ENCODE measurements at places on chromosomes 7 and 10.

- DNase-seq = peak; percentile 98
These were observed at the start of gene CDK1 for GRCh38 chr10:60778214-60778970. CDK1 (plus strand) TSS chr10:60778478; CDS start chr10:60780166, 1,688 bp downstream.

DNA sequence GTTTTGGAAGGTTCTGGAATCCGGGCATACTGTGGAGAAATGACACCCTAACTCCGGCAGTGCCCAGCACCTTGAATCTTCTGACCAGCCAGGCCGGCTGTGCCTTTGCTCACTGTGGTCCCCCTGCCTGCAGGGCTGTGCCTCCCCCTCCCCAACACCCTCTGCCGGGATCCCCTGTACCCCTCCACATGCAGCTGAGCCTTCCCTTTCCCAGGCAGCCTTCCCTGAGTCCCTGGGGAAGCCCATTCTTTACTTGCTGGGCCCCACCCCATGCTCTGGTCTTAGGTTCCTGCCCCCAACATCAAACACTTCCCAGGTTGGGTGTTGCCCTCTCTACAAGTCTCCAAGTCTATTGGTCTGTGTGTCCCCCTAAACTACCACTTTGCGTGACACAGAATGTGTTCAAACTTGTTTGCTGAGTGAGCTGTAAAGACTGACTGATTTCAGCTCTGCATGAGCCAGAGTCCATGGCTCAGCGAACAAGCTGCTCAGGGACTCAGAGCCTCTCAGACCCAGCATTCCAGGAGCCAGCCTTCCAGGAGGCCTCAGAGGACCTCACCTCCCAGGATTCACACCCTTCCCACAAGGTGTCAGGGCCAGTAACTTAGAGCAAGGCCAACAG, 31.6 kb downstream of the CALML5 start:
- no peak for DNase-seq

GRCh38 chr7:158975526-158976467, 119.4 kb downstream of the DYNC2I1 start:
- no peak for DNase-seq

DNA sequence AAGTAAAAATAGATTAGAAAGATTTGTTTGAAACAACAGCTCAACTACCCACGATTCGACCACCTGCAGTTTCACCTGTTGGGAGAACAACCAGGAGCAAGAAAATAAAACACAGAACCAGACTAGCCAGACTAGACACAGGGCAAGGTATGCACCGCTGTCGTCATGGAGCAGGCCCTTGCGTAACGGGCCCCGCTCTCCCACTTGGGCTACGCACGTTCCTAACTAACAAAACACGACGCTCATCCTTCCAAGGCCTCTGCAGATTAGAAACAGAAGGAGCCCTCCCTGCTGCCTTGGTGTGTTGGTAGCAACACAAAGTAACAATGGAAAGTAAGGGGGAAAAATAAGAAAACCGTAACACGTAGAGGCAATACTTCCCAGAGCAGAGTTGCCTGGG, 45.1 kb upstream of the ELMO1 start:
- no peak for DNase-seq

GRCh38 chr10:113865901-113866300, 11.4 kb downstream of the NHLRC2 start:
- DNase-seq = no peak

DNA sequence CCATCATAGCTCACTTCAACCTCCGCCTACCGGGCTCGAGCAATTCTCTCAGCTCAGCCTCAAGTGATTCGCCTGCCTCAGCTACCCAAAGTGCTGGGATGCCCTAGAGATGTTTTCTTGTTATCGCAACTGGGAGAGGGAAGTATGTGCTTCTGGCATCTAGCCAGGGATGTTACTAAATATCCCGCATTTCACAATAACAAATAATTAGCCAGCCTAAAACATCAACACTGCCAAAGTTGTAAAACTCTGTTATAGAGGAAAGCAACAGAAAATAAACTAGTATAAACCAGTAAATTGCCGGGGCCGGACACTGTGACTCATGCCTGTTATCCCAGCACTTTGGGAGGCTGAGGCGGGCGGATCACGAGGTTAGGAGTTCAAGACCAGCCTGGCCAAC, 7.2 kb downstream of the INA start:
- DNase-seq = no peak

- DNase-seq = no peak
These were observed 151.5 kb upstream of the PDE1C start for GRCh38 chr7:32221736-32222135.

DNA sequence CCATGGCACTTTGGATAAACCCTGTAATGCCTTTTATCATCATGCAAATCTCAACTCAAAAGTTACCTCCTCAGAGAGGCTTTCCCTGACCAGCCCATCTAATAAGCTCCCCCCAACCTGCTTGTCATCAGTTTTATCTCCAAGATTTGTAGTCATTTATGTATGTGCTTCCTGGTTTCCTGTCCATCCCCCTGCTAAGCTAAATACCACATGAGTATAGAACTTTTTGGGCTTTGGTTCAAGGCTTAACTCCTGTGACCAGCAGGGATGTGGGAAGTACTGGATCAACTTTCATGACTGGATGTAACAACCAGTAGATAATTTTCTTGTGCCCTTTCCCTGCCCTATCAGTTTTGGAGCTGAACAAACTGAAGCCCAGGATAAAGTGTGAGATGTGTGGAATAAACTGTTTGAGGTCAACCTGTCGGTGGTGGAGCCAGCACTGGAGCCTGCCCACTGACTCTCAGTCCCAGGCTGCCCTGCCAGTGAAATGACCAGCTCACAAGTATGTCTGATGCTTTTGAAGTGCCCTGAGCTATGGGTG, 148.6 kb downstream of the CYP26A1 start:
- no peak for DNase-seq

DNA sequence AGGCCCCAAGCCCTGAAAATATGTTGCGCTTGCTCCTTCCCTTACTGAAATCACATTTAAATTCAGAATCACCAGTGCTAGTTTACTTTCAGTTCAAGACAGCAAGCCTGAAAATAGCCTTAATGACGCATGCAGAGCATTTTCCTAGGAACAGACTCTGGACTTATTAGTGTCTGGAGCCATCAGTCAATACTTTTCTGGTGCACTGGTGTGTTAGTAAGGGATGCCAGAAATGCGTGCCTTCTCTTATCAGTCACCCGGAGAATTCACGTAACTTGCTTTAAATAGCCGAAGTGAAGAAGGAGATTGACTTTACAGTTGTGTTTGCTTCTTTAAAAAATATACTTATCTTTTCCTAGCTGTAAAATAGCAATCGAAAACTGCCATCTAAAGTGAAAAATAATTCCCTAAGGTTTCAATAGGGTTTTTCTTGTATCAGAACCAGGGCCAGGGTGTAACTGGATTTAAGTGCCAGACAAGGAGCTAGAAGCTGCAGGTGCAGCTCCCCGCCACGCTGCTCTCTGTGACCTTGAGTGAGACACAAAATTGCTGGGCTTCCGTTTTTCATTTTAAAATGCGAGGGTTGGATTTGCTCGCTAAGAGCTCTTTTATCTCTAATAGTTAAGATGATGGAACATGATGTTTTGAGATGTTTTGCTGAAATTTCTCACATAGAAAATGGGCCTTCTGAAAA, 177.8 kb downstream of the NSUN6 start:
- DNase-seq = peak; percentile 40

DNA sequence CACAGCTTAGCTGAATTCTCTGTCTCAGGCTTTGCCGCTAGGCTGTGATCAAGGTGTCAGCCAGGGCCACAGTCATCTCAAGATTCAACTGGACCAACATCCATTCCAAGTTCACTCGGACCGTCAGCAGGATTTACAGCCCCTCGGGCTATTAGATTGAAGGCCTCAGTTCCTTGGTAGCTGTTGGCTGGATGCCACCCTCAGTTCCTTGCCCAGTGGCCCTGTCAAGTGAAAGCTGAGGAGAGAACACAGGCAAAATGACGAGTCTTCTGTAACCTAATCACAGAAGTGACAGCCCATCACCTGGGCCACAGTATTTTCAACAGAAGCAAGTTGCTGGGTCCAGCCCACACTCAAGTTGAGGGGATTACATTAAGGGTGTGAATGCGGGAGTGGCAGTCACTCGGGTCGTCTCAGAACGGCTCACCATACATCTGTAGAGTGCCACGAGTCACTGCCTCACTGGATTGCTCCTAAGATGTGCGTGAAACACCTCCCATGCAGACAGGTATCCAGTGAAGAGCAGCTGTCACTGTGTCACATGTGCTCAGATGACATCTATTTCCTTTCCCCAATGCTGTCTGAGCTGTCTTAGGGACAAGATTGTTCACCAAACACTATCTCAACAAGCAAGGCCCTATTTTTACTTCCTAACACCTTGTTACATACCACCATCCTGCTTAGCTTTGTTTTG, 78.9 kb upstream of the PRLHR start:
- no peak for DNase-seq

DNA sequence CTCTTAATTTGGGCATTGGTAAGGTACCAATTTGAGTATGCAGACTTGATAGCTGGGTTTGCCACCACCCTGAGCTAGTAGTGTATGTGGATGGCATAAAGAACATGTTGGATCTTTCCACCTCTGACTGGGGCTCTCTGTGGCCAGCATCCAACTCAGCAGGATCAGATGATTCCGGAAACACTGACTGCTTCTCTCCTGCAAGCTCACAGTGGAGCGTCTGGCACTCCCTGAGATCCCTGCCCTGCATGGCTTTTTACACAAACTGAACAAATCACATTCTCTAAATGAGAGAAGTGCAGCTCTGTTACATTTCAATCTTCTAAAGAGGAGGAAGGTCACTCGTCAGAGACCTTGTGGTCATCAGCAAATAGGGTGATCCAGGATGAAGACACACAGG, 1057.5 kb downstream of the NRG3 start:
- DNase-seq = no peak

DNA sequence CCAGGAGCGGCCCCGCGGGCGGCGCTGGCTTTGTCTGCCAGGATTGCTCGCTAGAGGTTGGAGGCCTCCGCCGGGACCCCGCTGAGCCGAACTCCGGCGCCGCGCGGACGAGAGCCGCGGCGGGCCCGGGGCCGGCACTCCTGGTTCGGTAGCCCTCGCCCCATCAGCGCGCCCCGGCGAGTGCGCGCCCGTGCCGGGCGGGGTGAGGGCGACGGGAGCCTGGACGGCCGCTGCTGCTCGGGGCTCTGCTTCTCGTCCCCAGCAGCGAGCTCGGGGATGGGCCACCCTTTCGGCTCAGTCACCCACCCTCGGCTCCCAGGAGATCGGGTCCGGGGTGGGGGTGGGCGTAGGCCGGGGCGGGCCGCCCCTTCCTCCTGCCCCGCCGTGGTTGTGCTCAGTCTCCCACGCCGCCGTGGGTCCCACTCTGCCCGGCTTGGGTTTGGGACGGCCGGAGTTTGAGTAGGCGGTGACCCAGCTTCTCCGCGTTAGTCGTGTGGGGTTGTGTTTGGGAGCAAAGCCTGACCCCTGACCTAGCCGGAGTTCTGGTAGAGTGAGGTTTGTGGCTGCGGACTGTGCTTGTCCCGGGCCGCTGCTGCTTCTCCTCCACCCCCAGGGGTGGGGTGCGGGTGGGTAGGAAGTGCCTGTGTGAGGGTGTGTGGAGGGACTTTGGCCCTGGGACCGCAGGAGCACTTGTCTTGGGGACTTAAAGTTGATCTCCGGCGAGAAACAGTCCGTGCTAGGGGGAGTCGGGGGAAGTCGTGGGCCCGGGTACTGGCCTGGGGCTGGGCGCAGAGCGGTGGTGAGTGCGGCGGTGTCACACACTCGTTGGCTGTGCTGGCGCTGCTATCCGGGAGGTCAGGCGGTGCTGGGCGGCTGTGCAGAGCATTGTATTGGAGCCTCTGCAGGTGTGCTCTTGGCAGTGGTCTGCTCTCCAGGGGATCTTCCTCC, 677 bp downstream of the TSPAN14 start:
- DNase-seq = peak; percentile 57

DNA sequence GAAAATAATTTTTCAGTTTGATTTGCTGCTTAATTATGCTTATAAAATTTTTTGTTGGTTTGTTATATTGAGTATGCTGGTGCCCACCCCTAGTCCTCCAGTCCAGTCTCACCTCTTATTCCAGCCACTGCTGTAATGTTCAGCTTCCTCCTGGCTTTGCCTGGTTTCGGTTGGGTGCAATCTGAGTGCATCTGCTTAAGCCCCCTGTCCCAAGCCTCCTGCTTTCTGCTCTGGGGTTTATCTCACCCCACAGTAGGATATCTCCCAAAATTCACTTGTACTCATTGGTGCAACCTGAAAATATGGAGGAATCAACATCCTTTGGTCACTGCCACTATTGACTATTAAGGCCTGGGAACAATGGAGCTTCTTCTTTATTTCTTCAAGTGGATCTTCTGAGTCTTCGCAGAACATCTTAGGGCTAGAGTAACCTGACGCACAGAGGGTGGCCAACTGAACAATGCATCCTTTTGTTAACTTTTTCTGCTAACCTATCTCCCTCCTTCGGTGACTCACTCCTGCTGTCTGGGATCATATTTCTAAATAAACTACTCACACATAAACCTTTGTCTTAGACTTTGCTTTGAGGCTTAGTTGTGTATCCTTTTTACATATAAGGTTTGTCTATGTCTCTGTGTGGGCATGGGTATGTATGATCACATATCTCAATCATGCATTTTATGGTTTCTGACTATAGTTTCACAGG, 19.1 kb upstream of the SOSTDC1 start:
- no peak for DNase-seq

- DNase-seq = no peak
These were observed 37.4 kb upstream of the KDM7A start for GRCh38 chr7:140214075-140214684.

- peak; percentile 85 for DNase-seq
These were observed 521 bp upstream of the NYAP1 start for GRCh38 chr7:100483090-100483721.

DNA sequence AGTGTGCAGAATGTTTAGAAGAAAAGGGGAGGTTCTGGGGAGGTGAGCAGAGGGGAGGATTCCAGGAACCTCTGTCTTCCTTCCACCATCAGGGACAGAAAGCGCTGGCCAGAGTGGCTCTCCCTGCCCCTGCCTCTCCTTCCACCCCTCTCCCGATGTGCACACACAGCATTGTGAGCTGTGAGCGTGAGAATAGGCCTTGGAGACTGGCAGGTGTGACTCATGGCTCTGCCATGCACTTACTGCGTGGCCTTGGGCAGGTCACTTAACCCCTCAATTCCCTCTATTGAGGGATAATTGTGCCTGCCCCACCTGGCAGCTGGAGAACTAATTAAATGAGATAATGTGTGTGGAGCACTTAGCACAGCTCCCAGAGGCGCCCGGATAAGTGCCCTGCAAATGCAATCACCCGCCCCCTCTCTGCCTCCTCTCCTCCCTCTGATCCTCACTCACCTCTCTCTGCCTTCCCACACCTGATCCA, 115.4 kb downstream of the ZMIZ1 start:
- DNase-seq = peak; percentile 89

DNA sequence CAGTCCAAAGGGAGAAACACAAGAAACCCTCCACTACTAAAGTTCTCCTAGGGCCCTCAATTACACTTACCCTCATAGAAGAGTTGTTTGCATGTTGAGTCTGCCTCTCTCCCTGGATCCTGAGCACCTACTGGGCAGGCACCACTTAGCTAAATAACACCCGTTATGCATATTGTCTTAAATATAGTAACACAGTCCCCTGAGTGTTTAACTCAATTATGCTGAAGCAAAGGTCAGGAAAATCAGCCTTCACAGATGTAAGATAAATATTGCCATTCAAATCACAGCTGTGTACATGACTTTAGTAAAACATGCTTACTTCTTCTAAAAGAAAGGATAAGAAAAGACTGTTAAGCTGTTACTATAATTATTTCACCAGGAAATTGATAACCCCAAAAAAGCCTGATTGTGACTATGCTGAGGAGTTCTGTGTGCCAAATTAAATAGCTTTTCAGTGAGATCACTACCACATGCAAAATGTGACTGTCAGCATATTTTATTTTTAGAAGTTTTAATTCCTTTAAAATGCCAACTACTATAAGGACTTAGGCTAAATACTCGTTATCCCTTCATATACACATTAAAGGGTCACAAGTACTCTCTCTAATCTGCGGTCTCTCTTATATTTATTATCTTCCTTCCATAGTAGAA, 733.9 kb upstream of the PHF14 start:
- no peak for DNase-seq
